ENCODE measurements at places on chromosomes 11 and 22.
A peak's percentile ranks its signal among the peaks of the same experiment; 100 is the strongest.

GRCh38 chr22:28582806-28583205 lies 96.8 kb downstream of the TTC28 start:
- DNase-seq = no peak

GRCh38 chr22:48872271-48873190 lies 955.1 kb downstream of the BRD1 start:
- no peak for DNase-seq

- DNase-seq = no peak
Observed at GRCh38 chr11:77854838-77855237, 33.9 kb downstream of the AAMDC start.

DNA sequence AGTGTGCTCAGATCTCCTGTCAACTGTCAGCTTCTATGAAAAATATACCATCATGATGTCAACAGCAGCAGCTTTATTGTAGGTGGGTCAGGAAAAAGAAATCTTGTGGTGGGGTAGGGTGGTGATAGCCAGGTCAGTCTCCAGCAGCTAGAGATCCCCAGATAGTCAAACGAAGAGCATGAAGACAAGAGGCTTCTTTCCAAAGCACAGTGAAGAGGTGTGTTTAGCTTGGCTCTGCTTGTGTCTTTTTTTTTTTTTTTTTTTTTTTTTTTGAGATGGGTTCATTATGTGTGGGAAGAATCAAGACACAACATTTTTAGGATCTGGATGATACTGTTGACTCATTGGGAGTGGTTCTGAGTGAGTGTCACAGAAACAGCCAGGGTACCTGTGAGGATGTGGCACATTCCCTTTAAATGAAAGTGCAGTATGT lies 1075.5 kb downstream of the NTM start:
- DNase-seq = no peak

- no peak for DNase-seq
Observed at GRCh38 chr11:131889146-131889577, 518.7 kb downstream of the NTM start.

GRCh38 chr11:57913715-57914704 lies 109.7 kb upstream of the OR9Q1 start:
- no peak for DNase-seq

GRCh38 chr11:132777067-132777975 lies 755.0 kb downstream of the OPCML start:
- DNase-seq = no peak

GRCh38 chr11:93143800-93144199 lies 54.0 kb downstream of the SLC36A4 start:
- no peak for DNase-seq

GRCh38 chr11:76592025-76592914 lies 78.3 kb downstream of the LRRC32 start:
- DNase-seq = no peak

DNA sequence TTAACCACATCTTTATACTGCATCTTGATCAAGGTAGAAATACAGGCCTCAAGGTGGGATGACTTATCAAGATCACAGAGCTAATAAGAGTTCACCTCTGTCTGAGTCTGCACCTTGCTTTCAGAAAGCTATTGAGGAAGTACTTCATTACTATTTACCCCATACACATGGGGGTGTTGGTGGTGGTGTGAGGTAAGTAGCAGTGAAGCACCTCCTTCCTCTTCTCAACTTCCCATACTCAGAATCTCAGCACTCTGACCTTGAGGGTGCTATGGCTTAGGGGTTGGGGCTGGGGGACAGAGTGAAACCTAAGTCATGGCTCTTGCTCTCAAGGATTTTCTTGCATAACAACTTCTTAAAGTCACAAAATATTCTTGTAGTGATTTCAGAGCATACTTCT lies 56.9 kb downstream of the ME3 start:
- DNase-seq = no peak

DNA sequence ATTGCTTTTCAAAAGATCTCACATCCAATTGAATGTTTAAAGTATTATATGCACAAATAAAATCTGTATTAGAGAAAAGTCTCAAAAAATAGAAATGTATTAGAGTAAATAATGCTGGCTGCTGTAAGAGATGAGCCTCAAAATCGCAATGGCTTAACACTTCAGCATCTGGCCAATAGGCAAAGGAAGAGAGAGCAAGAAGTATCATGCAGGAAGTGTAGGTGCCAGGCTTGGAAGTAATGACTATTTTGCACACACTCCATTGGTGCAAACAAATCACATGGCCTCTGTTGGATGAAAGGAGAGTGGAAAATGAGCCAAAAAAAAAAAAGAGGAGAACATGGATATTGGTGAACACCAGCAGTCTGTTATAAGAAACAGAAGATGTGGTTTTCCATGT lies 193.0 kb upstream of the E2F8 start:
- DNase-seq = no peak

- peak; percentile 36 for DNase-seq
Observed at GRCh38 chr11:123478352-123478987, 48.4 kb downstream of the GRAMD1B start.

- DNase-seq = no peak
Observed at GRCh38 chr11:69483691-69484426, 2.4 kb downstream of the LINC01488 start.

- no peak for DNase-seq
Observed at GRCh38 chr11:120524536-120525085, 13.1 kb downstream of the GRIK4 start.

GRCh38 chr22:29485448-29485847 lies 5.4 kb downstream of the NEFH start:
- no peak for DNase-seq
